ENCODE measurements at places on chromosomes 5 and 9.
A peak's percentile ranks its signal among the peaks of the same experiment; 100 is the strongest.

GRCh38 chr9:70609542-70610286 lies 195.3 kb upstream of the KLF9 start:
- no peak for DNase-seq

GRCh38 chr5:34026089-34026761 lies 16.8 kb downstream of the C1QTNF3 start:
- no peak for DNase-seq

DNA sequence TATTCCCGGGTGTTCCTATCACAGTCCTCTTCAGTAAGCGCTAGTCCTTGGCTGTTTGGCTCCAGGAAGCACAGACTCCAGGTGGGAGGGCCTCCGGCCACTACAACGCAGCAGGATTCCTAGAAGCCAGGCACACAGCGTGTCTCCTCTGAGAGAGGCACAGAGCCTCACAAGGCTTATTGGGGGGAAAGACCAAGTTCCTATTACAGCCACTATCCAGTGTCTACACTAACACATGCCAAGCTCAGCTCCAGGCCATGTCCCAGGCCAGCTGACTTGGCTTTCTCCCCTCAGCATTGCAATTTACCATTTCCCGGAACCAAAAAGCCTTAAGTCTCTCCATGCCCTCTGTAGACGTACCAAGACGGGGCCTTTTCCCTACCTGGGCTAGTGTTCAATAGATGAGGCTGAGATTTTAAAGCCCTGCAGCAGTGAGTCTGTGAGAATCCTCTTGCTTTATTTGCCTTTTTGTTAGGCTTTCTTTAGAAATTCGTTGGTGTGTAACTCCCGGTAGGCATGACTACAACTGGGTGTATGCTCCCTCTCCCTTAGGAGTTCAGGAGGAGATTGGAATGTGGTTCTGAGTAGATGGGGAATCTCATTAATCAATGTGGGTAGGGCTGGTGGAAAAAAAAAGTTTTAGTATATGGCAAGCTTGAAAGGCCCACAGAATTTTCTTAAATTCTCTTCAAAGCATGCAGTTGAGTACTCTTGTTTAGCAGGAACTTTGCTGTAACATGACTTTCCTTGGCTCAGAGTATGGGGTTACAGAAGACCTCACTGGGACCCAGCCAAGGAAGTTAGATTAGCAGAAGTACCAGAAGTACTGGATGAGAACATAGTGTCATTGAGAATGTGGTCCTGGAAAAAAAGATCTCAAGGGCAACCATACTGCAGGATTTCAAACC lies 84.3 kb upstream of the SLC1A3 start:
- DNase-seq = no peak

- DNase-seq = no peak
Measured at GRCh38 chr9:80156756-80157472, 585.1 kb downstream of the TLE4 start.

- no peak for DNase-seq
Measured at GRCh38 chr9:72363236-72363635, 1.8 kb downstream of the ZFAND5 start.

DNA sequence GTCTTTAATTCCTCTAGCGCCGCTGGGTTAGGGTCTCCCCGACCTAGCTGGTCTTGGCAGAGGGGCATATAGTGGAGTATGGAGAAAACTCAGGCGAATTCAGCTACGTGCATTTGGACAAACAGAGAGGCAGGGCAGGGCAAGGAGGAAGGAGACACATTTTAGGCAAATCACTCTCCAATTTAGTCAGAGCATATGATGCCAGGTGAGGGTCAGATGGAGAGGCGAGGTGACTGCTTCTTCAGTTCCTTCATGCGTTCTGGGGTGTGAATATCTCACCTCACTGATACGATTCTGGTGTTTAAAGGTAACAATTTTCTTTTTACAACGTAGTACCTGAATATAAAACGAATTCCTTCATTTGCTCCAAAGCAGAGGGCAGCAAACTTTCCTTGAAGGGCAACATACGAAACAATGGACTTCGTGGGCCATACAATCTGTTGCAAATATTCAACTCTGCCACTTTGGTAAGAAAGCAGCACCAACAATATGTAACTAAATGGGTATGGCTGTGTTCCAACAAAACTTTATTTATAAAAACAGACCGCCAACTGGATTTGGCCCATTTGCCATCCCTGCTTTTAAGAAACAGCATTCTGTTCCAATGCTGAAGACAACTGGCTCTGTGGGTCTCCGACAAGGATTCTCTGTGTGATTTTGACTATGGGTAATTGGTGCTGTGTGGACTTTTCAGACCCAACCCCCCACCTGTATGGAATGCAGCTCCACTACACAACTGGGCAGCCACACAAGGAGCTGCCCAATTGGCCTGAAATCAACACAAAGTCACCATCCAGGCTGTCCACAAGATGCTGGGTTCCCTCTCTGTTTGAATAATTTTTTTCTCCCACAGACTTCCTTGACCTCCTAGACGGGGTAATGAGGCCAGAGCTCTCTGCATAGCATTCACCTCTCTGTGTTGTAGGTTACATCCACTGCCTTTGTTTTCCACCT lies 53.8 kb downstream of the RAPGEF1 start:
- no peak for DNase-seq

DNA sequence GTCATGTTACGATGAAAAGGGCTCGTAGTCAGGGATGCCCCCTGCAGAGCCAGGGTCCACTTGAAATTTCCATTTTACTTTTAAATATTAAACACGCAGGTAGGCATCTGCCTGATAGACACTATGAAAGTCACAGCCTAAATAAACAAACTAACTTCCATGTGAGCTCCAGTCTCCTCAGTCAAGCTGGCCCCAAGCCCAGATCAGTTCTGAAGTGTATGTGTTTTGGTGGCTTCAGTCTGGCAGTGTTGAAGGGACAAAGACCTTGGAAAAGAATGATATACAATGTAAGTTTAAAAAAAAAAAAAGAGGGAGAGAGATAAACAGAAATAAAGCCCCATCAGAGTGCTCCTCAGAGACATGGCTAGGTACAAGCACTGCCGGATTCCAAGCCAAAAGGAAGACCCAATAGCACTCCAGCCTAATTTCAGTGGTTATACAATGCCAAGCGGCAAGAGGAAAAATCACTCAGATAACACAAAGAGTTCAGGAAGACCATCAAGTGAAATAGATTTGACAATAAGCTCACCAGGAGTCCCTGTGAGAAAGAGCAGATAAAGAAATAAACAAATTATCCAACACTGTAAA lies 181.0 kb downstream of the BNC2 start:
- no peak for DNase-seq

DNA sequence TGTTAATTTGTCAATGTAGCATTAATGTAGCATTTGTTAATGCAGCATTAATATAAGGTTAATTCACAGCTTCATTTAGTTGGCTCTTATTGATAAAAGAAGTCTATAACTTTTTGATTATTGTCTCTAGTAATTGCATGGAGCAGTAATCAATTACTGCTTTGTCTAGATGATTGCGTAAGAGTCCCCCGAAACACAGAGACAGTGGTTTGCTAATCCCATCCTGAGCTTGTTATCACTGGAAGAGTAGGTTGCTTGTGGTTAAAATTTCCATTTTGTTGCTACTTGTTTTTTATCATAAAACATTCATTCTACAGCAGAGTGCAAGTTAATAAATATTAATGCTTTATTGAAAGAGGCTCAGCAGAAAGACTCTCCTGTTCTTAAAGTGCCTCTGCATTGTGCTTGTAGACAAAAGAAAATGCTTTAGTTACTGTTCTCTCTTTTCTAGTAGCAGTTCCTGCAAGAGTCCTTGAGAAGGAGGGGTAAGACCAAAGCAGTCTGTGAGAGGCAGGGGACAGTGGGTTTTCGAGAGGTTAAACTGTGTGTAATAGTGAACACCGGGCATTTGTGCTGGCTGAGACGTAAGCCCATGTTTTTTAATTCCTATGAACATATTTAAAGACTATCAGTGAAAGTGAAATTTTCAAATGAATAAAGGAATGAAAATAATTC lies 291.7 kb downstream of the TRPM3 start:
- DNase-seq = no peak

GRCh38 chr9:111005746-111006470 lies 32.4 kb downstream of the LPAR1 start:
- DNase-seq = no peak

- peak; percentile 10 for DNase-seq
Measured at GRCh38 chr5:158676642-158677469, 422.9 kb downstream of the EBF1 start.

- no peak for DNase-seq
Measured at GRCh38 chr9:99433555-99433954, 211.5 kb downstream of the SEC61B start.

- DNase-seq = no peak
Measured at GRCh38 chr5:61416420-61416819, 84.4 kb downstream of the ZSWIM6 start.

DNA sequence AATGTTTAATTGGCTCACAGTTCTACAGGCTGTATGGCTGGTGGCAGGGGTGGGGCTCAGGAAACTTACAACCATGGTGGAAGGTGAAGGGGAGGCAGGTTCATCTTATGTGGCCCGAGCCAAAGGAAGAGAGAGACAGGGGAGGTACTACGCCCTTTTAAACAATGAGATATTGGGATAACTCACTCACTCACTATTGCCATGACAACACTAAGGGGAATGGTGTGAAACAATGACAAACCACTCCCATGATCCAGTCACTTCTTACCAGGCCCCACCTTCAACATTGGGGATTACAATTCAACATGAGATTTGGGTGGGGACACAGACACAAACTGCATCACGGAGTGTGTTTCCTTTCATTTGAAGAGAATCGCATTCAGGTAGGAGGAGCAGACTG lies 220.9 kb downstream of the GADD45G start:
- no peak for DNase-seq

DNA sequence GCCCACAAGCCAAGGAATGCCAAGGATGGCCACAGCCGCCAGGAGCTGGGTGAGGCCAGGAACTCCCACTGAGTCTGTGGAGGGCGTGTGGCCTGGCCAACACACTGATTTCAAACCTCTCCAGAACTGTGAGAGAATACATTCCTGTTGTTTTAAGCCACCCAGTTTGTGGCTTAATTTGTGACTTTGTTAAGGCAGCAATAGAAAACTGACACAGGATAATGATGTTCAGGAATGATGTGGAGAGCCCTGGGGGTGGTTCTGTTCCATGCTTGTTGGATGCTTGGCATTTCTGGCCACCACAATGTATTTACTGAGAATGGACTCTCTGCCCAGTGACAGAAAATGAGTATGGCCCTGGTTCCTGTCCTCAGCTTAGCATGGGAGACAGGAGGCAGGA lies 82.8 kb downstream of the DAP start:
- DNase-seq = no peak

DNA sequence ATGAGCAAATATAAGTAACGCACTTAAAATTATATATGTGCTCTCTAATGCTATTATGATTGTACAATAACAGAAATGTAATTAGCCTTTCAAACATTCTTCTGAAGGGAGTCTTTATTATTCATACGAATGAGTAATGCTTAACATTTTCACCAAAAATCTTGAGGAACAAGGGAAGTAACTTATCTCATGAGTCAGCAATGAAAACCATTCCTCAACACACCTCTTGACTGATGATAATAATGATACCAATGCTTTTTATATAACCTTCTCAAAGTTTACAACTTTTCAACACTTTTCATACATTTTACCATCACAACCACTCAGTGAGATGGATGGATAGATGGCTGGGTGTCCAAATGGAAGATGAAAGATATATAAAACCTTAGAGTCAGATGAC lies 369.3 kb downstream of the BNC2 start:
- DNase-seq = no peak

DNA sequence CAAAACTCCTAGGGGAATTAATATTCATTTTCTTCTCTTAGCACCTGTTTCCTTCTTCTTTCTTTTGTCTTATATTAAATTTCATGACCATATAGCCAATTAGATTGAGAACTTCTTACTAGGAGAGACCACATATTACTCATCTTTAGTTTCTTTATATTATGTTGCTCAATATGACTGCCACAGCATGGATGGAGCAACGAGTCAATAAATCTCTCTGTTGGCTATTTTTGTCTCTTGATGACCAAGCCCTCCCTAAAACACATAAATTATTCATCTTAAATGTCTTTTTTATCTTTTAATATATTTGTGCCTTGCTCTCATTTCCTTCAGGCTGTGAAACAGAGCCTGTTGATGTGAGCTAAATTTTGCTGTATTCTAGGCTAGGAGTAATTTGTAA lies 123.0 kb downstream of the ADAMTSL1 start:
- DNase-seq = no peak

DNA sequence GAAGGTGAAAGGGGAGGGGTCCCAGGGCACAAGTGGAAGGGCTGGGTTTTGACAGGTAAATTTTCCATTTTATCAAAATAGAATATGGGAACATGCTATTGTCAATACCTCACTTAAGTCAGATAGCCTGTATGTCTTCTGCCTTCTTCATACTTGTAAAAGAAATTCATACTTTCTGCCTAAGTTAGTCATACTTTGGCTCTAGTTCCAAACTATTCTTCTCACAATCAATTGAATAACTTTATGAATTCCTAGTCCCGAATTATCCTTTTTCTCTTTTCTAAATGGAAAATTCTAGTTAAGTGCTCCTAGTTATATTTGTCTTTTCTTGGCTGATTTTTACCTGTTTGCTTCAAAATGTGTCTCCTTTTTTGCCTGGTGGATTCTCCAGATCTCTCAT lies 271.4 kb downstream of the CSNK1G3 start:
- DNase-seq = no peak
